ENCODE measurements at places on chromosomes 7 and 10.

- no peak for DNase-seq
These were observed 71.5 kb downstream of the CYTH3 start for GRCh38 chr7:6200971-6201370.

GRCh38 chr10:14396411-14397048 lies 65.8 kb upstream of the FRMD4A start:
- DNase-seq = no peak

- no peak for DNase-seq
These were observed 583.5 kb downstream of the CNTNAP2 start for GRCh38 chr7:146700015-146700560.

GRCh38 chr10:21501731-21502347 lies 23.6 kb downstream of the SKIDA1 start:
- no peak for DNase-seq

GRCh38 chr7:102425639-102426267 lies 7.6 kb upstream of the ORAI2 start:
- DNase-seq = peak; percentile 63

DNA sequence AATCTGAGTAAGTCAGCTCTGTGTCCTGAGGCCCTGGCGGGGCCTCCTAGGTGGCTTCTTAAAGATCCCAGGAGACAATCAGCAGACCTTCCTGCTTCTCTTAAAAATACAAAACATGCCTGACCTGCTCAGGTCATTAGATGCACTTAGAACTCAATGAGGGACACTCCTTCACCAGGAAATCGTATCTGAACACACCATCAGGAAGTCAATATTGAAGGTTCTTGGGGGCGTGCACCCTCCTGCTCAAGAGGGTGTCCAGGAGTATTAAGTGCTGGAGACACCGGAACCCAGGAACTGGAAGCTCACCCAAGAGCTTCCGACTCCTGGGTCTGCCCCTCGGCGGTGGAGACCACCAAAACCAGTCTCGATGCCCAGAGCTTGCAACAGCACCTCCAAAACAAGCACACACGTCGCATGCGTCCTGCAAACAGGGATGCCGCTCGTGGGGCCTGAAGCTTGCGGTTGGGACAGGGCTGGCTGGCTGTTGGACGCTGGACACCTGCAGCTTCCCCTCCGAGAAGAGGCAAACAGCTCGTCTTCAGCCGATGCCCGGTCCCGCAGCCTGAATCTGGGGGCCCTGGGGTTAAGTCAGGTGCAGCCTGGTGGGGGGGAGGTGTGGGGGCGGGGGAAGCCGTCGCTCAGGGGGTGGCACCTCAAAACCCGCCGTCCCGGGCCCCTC lies 803 bp downstream of the RAPGEF5 start:
- DNase-seq = no peak

GRCh38 chr7:106768324-106768751 lies 96.7 kb upstream of the PIK3CG start:
- no peak for DNase-seq

Data from activated CD4-positive, alpha-beta T cell treated with anti-CD3 and anti-CD28 coated beads, Interleukin-2, amount 50 U/mL, for 24 hours (primary cell).